ENCODE measurements at places on chromosomes 16 and 17.
A peak's percentile ranks its signal among the peaks of the same experiment; 100 is the strongest.

DNA sequence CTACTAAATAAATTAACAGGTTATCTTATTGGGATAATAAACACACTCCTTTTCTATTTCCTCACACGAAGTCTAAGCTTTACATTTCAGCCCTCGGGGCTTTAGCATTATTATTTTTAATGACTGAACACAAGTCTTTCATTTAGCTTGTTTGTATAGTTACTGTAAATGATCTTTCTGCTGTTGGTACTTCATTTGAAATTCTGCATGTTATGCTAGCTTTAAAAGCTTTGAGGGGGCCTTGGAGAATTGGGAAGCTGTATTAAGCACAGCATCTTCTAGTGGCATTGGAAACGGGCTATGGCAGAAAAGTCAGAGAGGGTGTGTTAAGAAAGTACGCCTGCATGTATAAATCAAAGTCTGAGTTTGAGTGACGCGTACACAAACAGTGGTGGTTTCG, 243.7 kb downstream of the FTO start:
- DNase-seq = no peak

DNA sequence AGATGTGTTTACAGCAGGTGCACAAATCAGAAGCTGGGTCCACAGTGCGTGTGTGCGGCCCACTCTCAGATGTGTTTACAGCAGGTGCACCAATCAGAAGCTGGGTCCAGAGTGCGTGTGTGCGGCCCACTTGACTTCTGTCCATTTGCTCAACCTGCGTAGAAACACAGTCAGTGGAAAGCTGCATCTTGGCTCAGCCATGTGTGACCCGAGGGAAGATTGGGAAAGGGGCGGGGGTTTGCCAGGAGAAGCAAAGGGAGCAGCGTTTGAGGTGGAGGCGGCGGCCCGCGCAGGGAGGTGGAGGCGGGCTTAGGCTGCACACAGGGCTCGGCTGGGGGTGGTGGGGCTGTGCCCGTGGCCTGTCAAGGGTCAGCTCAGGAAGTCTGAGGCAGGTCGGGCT, 4.3 kb downstream of the CTU2 start:
- DNase-seq = no peak

- no peak for DNase-seq
Observed at GRCh38 chr17:301681-302299, 50.8 kb downstream of the RPH3AL start.

GRCh38 chr17:3918372-3919122, 2.3 kb upstream of the P2RX1 start:
- DNase-seq = no peak

DNA sequence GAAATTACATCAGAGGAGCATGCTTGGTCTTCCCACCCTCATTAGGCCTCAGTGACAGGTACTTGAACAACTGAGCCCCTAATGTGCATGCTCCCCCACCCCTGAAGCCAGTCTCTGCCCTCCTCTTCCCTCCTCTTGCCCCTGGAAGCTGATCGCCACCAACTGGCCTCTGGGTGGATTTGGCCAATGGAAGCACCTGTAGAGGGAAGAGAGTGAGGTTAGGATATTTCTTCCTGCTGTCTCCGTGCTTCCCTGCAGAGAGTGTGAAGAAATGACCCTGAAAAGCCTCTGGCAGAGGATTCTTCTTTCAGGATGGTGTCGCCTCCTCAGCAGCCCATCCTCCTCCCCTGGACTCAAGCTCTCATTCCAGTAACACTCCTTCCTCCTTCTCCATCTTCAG, 5.9 kb upstream of the CBLN1 start:
- no peak for DNase-seq

- DNase-seq = no peak
Observed at GRCh38 chr16:6113749-6114148, 1016.2 kb upstream of the EEF2KMT start.

GRCh38 chr16:76943921-76944320, 247.1 kb upstream of the MON1B start:
- no peak for DNase-seq

DNA sequence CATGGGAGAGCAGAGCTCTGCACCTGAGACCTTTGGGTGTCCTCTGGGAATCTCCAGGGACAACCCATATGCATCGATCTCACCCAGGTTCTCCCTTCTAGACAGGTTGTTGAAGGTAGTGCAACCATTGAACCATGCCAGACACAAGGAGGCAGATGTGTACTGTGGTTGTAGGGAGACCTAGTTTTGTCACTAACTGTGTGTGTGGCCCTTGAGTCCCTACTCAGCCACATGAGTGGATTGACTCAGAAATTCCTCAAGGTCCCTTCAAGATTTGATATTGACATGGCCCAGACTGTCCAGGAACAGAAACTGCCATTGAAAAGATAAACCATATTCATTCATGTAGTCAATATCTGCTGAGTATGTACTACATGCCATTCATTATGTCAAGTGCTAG, 396.4 kb upstream of the CCL2 start:
- no peak for DNase-seq

GRCh38 chr17:35477248-35477647, 28.7 kb upstream of the SLFN13 start:
- no peak for DNase-seq

- no peak for DNase-seq
Observed at GRCh38 chr16:73131156-73131862, 83.4 kb upstream of the ZFHX3 start.

GRCh38 chr16:20829536-20829935, 23.2 kb downstream of the REXO5 start:
- DNase-seq = no peak

GRCh38 chr16:96935-97381, 18.9 kb downstream of the MPG start:
- peak; percentile 96 for DNase-seq

- no peak for DNase-seq
Observed at GRCh38 chr16:66408163-66409048, 18.7 kb upstream of the BEAN1 start.

DNA sequence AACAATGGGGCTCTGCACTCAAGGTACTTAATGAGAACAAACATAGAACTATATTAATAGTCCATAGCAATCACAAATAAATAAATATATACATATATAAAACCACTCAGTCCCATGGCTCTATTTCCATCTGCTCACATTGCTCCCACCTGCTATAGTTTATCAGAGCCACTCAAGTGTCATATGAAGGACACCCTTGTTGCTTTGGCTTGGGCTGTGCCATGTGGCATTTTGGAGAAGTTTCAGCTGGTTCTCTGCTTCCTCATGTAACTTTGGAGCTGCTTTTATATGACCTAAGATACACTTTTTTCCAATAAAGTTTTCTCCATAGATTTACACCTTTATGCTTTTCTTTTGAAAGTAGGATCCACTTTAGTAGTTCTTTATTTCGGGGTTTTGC, 126.4 kb downstream of the KCNJ2 start:
- DNase-seq = no peak

- no peak for DNase-seq
Observed at GRCh38 chr17:72193391-72194106, 72.7 kb downstream of the SOX9 start.

GRCh38 chr16:12296406-12296805, 319.9 kb downstream of the SNX29 start:
- DNase-seq = no peak

DNA sequence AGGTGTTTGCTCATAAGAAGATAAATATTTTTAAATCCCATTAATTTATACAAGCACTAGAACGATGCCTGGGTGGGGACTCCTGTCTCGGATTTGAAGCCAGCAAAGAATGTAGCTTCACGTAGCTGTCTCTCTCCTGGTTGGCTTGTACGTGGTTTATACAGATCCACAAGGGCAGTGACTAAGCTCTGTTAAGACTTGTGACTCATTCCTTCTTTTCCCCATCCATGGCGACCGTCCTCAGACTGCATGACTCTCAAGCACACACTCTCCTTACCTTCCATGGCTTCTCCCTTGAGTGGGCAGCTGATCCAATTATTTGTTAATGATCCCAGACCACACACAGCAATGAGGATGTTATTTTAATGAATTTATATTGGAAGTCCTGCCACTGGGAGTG, 679.7 kb upstream of the SOX9 start:
- DNase-seq = no peak

DNA sequence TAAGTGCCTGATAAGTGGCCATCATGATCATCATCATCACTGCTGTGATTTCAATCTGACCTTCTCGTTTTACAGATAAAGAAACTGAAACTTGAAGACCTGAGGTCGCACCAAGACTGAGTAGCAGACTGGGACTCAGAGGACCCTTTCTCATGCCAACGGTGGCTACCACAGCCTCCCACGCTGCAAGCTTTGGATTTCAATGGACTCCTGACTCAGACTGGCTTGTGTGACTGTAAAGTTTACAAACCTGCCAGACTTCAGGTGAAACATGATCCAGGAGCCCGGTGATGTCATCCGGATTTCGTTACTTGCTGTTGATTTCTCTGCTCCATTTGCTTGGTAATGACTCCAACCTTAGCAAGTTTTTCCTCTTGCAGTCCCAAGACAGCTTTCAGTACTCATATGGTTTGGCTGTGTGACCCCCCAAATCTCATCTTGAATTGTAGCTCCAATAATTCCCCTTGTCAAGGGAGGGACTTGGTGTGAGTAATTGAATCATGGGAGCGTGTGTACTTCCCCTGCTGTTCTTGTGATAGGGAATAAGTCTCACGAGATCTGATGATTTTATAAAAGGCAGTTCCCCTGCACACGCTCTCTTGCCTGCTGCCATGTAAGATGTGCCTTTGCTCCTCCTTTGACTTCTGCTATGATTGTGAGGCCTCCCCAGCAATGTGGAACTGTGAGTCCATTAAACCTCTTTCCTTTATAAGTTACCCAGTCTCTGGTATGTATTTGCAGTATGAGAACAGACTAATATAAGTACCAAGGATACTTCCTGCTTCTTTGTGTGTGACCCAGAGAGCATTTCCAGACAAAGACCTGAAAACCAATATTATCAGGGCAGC, 26.7 kb upstream of the IRX6 start:
- no peak for DNase-seq

- no peak for DNase-seq
Observed at GRCh38 chr17:6305613-6306360, 129.1 kb downstream of the AIPL1 start.

- no peak for DNase-seq
Observed at GRCh38 chr17:73029991-73030390, 62.5 kb downstream of the SLC39A11 start.

DNA sequence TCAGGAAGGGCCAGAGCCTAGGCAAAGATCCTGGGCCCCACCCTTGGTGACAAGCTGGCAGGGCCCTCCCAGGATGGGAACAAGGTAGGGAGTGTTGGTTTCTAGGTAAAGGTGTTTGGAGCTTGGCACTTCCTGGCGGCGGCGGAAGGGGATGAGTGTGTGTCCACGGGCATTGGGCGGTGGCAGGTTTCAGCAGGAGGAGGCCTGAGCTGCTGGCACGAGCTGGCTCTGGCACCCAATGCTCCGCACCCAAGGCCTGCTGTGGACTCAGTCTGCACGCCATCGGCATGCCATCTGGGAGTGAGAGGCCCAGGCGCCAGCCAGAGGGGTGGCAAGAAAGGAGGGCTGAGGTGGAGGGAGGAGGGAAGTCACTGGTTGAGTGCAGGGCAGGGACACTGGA, 46.9 kb upstream of the TAC4 start:
- no peak for DNase-seq

DNA sequence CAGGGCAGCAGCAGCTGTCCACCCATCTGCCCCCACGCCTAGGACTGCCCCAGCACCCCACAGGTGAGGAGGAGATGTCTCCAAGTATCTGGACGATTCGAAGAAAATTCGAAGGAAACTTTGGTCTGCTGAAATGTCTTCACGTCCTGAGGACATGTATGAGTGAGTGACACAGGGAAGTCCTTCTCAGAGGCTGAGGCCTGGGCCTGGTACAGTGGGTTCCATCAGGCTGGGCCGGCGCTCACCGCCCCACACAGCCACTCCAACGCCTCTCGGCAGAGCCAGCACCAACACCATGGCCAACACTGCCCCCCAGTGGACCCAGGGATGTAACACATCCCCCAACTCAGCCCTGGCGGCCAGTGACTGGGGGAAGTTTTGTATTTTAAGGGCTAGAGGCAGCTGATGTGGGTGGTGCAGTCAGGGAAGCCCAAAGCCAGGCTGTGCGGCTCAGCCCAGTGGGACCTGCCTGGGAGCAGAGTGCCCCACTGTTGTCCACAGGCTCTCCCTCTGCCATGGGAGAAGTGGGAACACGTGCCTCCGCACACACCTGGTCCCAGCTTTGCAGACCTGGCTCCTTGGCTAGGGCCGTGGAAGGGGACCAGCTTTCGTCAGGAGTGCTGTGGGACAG, 55.8 kb upstream of the FASN start:
- DNase-seq = peak; percentile 78

- DNase-seq = no peak
Observed at GRCh38 chr16:79876332-79876730, 275.8 kb upstream of the MAF start.

- no peak for DNase-seq
Observed at GRCh38 chr17:17110520-17110919, 68.3 kb downstream of the MPRIP start.
